ENCODE measurements at places on chromosomes 16 and 17.

DNA sequence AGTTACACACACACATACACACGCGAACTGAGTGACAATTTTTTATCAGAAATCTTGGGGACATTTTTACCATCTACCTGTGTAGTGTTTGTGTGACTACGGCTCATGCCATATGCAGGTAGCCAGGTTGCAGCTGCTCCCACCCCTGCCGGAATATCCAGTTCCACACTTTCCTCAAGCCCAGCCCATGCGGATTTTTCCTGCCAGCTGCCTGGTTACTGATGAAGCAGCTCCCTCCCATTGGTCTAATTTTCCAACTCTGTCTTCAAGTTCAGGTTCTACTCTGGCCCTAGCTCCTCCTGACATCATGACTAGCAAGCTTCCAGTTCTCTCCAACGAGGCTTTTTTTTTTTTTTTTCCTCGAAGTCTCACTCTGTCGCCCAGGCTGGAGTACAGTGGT lies 4.8 kb downstream of the GSG1L2 start:
- DNase-seq, result no peak

DNA sequence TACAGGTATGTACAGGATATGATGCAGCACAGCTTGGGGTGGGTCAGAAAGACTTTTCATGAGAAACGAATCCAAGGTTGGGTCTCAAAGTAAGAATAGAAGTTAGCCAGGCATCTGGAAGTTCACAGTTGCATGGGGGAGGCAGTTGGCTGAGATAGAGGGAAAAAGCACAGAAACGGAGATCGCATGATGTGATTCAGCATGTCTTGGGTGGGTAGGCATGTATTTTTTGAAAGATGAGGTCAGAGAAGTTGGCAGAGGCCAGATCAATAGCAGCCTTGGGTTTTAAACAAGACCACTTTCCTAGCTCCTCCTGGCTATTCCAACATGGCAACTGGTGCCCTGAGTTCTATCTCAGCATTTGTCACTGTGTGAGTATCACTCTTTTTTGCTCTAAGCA lies 67.2 kb downstream of the PCTP start:
- DNase-seq, result no peak

- no peak for DNase-seq
Observed at GRCh38 chr17:17420082-17420481, 56.7 kb upstream of the MED9 start.

DNA sequence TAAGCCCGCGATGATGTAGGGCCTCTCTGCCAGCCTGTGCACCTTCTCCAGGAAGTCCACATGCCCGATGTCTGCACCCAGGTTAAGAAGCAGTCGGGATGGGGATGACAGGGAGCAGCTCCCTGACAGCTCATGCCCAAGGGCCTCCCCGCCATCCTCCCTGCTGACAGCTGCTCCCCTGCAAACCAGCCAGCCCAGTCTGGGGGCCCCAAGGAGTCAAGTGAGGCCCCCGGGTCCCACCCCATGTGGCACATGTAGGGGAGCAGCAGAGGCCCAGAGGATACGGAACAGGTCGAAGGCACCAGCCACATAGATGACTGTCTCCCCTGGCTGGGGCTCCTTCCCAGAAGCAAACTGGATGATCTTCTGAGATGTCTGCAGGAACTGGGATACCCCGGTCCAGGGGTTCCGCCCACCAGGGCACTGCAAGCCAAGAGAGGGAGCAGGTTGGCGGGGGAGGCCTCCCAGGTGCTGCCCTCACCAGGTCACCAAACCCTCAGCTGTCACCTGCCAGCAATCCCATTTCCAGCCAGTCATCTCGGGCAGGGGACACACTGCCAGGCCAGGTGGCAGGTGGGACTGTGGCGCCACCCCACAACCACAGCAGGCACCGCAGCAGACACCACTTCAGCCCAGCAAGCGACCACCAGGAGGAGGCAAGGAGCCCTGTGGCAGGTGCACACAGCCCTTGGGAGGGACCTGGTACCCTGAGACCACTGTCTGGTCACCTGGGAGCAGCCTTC lies 4.6 kb downstream of the PCYT2 start:
- DNase-seq, result no peak

DNA sequence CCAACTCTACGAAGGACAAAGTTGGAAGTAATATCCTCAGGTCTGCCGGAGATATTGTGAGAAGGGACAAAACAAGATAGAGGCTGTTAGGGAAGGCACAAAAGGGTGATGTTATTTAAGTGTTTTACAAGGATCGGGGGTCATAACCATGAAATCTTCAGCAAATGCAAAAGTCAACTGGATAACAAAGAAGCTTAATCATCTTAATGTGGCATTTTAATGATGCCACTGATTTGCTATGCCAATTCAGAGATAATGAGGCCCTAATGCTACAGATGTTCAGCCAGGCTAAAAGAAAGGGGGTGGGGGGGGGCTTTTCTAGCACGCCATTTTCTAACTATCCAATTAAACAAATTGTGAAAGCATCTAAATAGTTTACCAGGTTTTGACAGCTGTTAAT lies 63.1 kb downstream of the IKZF3 start:
- no peak for DNase-seq

All from NCI-H1694 treated with DMSO at 0.1 percent for 48 hours (cell line).